Mammary epithelial cell (primary cell): ENCODE measurements at places on chromosomes 4 and X. TPM values are rescaled to one million over a fixed set of nuclear protein-coding genes. Genes with fewer than 3 reads are reported as not detected.

DNA sequence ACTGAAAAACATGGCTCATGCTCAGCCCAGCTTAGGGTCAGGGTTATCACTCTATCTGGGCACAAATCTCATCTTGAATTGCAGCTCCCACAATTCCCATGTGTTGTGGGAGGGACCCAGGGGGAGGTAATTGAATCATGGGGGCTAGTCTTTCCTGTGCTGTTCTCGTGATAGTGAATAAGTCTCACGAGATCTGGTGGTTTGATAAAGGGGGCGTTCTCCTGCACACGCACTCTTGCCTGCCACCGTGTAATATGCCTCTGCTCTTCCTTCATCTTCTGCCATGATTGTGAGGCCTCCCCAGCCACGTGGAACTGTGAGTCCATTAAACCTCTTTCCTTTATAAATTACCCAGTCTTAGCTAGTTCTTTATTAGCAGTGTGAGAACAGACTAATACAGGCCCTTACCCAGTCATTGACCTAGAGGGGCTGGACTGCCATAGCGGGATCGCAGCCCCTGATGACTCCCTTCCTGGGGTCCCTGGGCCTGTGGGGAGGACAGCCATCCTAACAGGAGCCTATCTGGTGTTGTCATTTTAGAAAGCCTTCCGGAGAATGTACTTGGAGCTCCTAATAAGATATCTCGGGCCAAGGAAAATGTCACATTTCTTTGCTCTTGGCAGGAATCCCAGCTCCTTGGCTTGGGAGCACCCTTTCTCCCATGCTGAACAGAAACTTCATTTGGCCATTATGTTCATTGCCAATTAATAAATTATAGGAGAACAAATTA is 112.6 kb downstream of the PHKA2 start:
- no peak for DNase-seq

GRCh38 chr4:101418055-101418454 is 70.7 kb upstream of the PPP3CA start:
- no peak for DNase-seq

- no peak for DNase-seq
Observed at GRCh38 chr4:7206385-7206784, 14.0 kb downstream of the SORCS2 start.

Gene CXorf49
- not detected in 2 replicates for total RNA-seq

Gene CABS1
- total RNA-seq = not detected

Gene GRPEL1
- total RNA-seq = 66.1 and 82.5 TPM in 2 replicates

GRCh38 chrX:132488180-132488705 is 595 bp downstream of the MBNL3 start:
- DNase-seq = peak; percentile 33

Gene GPRASP1
- total RNA-seq = 1.3 TPM

GRCh38 chr4:121706595-121707021 is 9.8 kb upstream of the ANXA5 start:
- DNase-seq = peak; percentile 46

Gene MUC7
- total RNA-seq = not detected

GRCh38 chrX:70252491-70252890 is 7.5 kb downstream of the P2RY4 start:
- DNase-seq = no peak

- DNase-seq = no peak
Observed at GRCh38 chr4:76883147-76883546, 14.8 kb downstream of the SOWAHB start.

- peak; percentile 25 for DNase-seq
Observed at GRCh38 chrX:137031517-137032340, 2.1 kb downstream of the GPR101 start.

Gene PLK4
- total RNA-seq = 5.8 and 15.2 TPM in 2 replicates

Gene ETDA
- total RNA-seq = not detected in 2 replicates

Gene RENBP
- total RNA-seq = not detected

DNA sequence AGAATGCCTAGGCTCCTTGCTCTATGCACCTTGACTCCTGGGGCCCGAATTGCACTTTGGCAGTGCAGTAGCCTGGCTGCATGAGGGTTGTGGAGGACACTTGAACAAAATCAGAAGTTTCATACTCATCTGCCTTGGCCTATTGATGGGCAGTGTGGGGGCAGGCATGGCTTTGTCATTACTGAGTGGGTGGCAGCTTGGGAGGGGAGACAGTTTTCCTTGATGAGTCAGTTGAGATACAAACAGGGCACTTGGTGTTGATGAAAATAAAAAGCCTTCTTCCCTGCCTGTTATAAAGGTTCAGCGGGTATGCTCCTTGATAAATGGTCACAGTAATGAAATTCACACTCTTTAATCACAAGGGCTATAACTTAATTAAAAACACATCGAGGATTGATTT is 126.8 kb upstream of the MAMLD1 start:
- peak; percentile 16 for DNase-seq

Gene TEC
- 0.67 TPM for total RNA-seq

- peak; percentile 33 for DNase-seq
Observed at GRCh38 chr4:139279760-139280620, at the start of gene MGARP. TSS of gene MGARP (minus strand) at chr4:139280225. CDS start at chr4:139280158, 67 bp downstream.

GRCh38 chr4:125582302-125582701 is 267.5 kb downstream of the FAT4 start:
- DNase-seq = no peak

GRCh38 chr4:118826723-118827444 is 9.0 kb downstream of the SEC24D start:
- no peak for DNase-seq

- no peak for DNase-seq
Observed at GRCh38 chrX:63765712-63766111, 19.3 kb downstream of the ARHGEF9 start.

- no peak for DNase-seq
Observed at GRCh38 chr4:76582074-76582816, 147.2 kb downstream of the SHROOM3 start.

Gene LGI2
- total RNA-seq = not detected in 2 replicates

DNA sequence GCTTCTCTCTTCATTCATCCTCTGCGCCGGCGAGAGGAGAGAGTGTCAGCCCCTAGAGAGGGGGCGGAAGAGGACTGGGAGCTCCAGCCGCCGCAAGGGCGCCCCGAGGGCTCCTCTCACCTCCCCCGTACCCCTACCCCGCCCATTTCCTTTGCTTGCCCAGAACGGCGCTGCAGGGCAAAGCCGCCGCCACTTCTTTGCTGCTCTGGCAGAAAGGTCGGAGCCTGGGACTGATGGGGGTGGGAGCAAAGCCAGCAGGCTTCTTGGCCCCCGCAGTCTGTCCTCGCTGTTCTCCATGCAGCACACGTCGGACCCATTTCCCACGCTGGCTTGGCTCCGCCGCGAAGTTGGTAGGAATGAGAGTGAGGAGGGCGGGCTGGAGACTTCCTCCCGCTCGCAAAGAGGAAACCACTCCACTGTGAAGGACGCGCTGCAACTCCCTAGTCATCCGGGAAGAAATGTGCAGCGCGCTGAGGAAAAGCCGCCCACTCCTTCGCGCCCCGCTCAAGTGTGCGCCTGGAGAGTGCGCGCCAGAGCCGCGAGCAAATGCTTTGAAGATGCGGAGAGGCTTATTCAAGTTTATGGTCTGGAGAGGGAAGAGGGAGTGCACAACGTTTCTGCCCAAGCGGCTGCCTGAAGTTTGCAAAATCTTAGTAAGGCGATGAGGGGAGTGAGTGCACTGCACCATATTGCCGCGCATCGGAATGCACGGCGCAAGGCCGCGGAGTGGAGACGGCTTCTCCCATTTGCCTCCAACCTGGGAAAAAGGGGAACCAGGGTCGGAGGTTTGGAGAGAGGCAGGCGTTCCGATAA is 2.8 kb upstream of the PCDH7 start:
- peak; percentile 69 for DNase-seq

GRCh38 chr4:114386637-114387233 is 211.9 kb upstream of the UGT8 start:
- DNase-seq = no peak

DNA sequence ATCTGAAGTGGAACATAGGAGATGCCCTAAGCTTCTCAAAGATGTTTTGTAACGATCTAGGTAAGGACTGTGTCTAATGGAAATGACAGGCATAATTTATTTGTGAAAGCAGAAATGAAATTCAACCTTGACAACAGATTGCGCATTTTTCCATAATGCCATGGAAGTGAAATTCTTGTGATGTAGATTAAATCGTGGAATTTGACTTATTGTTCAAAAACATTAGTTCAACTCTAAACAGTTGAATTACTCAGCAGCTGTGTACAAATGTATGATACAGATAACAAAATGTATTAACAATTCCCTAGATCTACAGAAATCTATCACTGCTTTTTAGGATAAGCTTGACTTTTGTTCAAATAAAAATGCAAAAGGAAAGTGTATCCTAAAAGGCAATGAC is 44.4 kb downstream of the VCX2 start:
- no peak for DNase-seq

- no peak for DNase-seq
Observed at GRCh38 chrX:153700376-153700945, 12.7 kb downstream of the SLC6A8 start.

DNA sequence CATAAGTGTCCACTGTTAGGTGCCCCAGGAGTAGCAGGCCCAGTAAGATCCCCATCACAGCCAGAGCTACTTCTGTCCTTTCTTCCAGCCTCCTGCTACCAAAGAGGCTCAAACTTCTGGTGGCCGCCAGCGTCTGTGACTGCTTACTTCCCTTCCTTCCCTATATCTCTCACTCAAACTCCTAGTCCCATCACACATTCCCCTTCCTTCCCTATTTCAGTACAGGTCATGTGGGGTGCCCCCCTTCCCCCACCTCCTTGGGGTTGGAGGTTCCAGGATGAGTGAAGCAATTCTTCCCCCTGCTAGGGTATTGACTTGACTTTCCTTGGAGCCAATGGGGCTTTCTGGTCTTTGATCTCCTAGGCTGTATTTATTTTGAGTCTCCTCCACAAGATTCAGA is at the start of gene VSIG4:
TSS of gene VSIG4 (minus strand) at position 137 of the 400 bp plus-strand sequence. CDS start at position 55, 82 bp downstream.
- DNase-seq = no peak

GRCh38 chrX:125998432-125998831 is 167.7 kb downstream of the DCAF12L2 start:
- peak; percentile 2 for DNase-seq

DNA sequence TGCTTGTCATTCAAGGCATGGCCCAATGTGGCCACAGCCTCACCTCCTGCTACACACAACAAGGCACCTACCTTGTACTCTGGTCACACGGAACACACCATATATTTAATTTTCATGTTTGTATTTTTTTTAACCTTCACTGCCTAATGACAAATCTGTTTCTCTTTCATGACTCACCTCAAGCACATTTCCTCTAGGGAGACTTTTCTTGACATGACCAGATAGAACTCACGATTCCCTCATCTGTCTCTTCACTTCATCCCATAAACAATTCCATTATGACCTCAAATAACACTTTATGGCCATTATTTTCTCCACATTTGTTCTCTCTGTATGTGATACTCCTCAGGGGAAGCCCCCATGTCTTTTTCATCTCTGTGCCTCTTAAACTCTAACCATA is 11.1 kb downstream of the DRP2 start:
- DNase-seq = peak; percentile 14

GRCh38 chr4:56183344-56183959 is 203.8 kb downstream of the AASDH start:
- DNase-seq = no peak

- DNase-seq = no peak
Observed at GRCh38 chr4:172153719-172154118, 340.5 kb downstream of the GALNTL6 start.

Gene ARHGAP6
- total RNA-seq = not detected
